ENCODE measurements at places on chromosomes 5 and 9. TPM values are rescaled to one million over a fixed set of nuclear protein-coding genes. Genes with fewer than 3 reads are reported as not detected.
A peak's percentile ranks its signal among the peaks of the same experiment; 100 is the strongest.

GRCh38 chr9:137434498-137435380 lies 6.4 kb downstream of the ENTPD8 start:
- H3K27me3 ChIP-seq = peaks cover 17% of the 10 kb centered on the region
- H3K4me3 ChIP-seq = no peak overlapping the region
- H3K27ac ChIP-seq = no peak overlapping the region

Gene GZMA
- total RNA-seq = not detected

Gene BARHL1
- not detected for total RNA-seq

DNA sequence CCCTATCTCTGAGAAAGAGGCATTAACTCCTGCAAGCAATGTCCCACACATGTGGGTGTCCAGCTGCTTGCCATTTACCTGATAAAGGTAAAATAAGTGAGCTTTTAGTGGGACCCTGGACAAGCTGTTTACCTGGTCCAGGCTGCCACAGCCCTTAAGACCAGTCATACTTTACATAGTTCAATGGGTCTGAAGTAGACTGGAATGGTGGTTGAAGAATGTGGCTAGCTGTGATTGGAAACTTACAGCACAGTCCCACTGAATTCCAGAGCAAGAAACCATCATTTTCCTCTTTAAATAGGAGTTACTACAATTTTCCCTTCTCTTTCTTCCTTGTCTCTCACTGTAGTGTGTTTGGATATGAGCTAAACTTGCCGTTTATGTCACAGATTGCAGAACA lies 60.6 kb downstream of the GGTA1 start:
- H3K36me3 ChIP-seq = no peaks in the 10 kb centered on the region
- no peak for DNase-seq
- H3K4me3 ChIP-seq = no peak overlapping the region
- H3K27me3 ChIP-seq = peaks cover 7% of the 10 kb centered on the region
- no peak overlapping the region for H3K27ac ChIP-seq
- H3K4me1 ChIP-seq = no peaks in the 10 kb centered on the region

Gene RNF180
- total RNA-seq = 23.9 TPM

- peaks cover 12% of the 10 kb centered on the region for H3K4me1 ChIP-seq
- H3K27ac ChIP-seq = no peak overlapping the region
- H3K27me3 ChIP-seq = no peaks in the 10 kb centered on the region
- DNase-seq = no peak
- no peaks in the 10 kb centered on the region for H3K36me3 ChIP-seq
Observed at GRCh38 chr9:132880324-132880661, 1.6 kb downstream of the SPACA9 start.

- peak overlapping the region; percentile 65 for H3K27ac ChIP-seq
- H3K36me3 ChIP-seq = no peaks in the 10 kb centered on the region
- no peaks in the 10 kb centered on the region for H3K27me3 ChIP-seq
- DNase-seq = no peak
Observed at GRCh38 chr9:115263371-115264075, 145.6 kb upstream of the TNC start.

- no peak for DNase-seq
- H3K27me3 ChIP-seq = no peaks in the 10 kb centered on the region
- H3K36me3 ChIP-seq = no peaks in the 10 kb centered on the region
- H3K27ac ChIP-seq = no peak overlapping the region
Observed at GRCh38 chr5:159242656-159243055, 20.4 kb upstream of the UBLCP1 start.

GRCh38 chr9:3758816-3759576 lies 233.2 kb upstream of the RFX3 start:
- H3K27me3 ChIP-seq = no peaks in the 10 kb centered on the region
- no peak overlapping the region for H3K4me3 ChIP-seq
- no peaks in the 10 kb centered on the region for H3K4me1 ChIP-seq
- H3K36me3 ChIP-seq = no peaks in the 10 kb centered on the region

Gene PCDHGA2
- total RNA-seq = 4.9 TPM

GRCh38 chr5:131854134-131854533 lies 57.3 kb upstream of the FNIP1 start:
- no peak overlapping the region for H3K27ac ChIP-seq
- no peaks in the 10 kb centered on the region for H3K27me3 ChIP-seq
- no peak overlapping the region for H3K4me3 ChIP-seq
- no peaks in the 10 kb centered on the region for H3K4me1 ChIP-seq
- H3K36me3 ChIP-seq = no peaks in the 10 kb centered on the region

- no peaks in the 10 kb centered on the region for H3K4me1 ChIP-seq
- no peak for DNase-seq
- H3K36me3 ChIP-seq = no peaks in the 10 kb centered on the region
Observed at GRCh38 chr9:72271613-72272478, 93.2 kb downstream of the ZFAND5 start.

DNA sequence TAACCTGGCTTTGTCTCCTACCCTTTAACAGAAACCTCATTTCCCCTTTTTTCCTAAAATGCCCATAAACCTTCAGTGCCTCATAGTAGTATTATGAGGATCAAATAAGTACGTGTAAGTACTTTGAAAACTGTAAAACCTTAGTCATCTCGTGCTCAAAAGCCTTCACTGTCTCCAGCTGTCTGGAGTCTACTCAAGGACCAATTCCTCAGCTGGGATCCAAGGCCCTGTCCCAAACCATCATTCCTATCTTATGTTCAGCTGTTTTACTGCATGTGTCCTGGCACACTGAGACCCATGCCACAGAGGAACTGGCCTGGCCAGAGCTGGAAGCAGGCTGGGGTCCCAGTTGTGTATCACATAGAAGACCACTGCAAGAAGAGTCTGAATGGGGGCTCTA lies 15.9 kb downstream of the ADAMTSL1 start:
- no peaks in the 10 kb centered on the region for H3K4me1 ChIP-seq
- H3K36me3 ChIP-seq = no peaks in the 10 kb centered on the region
- no peaks in the 10 kb centered on the region for H3K27me3 ChIP-seq
- peak overlapping the region; percentile 55 for H3K27ac ChIP-seq
- H3K4me3 ChIP-seq = no peak overlapping the region

- H3K27me3 ChIP-seq = no peaks in the 10 kb centered on the region
- peaks cover 7% of the 10 kb centered on the region for H3K4me1 ChIP-seq
- H3K4me3 ChIP-seq = no peak overlapping the region
- H3K27ac ChIP-seq = no peak overlapping the region
- DNase-seq = no peak
Observed at GRCh38 chr5:111556501-111556900, 44.2 kb upstream of the STARD4 start.

DNA sequence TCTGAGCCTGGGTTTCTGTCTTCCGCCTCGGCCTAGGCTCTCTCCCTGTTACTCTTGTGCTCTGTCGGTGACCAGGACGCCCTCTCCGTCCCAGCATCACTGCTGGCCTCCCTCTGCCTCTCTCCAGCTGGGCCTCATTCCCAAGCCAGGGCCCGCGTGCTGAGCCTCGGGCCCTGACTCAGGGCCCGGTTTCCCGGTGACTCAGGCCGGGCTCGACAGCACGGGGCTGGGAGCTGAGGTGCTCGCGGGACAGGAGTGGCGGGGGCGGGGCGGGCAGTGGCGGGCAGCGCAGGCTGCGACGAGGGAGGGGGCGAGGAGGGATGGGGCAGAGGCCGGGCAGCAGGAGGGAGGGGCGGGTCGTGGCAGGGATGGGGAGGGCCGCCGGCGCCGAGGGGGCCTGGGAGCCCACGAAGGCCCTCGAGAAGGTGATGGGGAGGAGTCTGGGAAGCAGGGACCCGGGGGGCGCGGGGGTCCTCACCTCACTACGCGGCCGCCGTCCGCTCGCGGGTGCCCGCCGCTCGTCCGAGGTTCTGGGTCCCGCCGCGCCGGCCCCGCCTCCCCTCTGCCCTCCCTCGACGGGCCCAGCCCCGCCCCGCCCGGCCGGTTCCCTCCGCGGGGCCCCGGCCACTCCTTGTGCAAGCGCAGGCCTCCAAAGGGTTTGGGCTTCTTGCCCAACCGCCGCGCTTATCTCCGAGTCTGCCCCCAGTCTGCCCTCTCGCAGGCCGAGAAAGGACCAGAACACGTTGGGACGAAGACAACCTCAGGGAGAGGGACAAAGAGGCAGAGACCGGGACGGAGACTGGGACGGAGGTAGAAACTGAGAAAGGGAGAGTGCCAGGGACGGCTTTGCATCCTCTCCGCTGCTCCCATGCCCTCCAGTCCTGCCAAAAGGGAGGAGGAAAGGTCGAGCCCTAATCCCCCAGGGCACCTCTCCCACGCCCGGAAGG lies at the start of gene ARAP3:
Gene ARAP3, minus strand, starts transcription at position 536 of the 947 bp plus-strand sequence. CDS start 1,744 bp downstream, outside the sequence.
- H3K4me1 ChIP-seq = no peaks in the 10 kb centered on the region
- H3K27me3 ChIP-seq = no peaks in the 10 kb centered on the region
- peak within 1 kb of the TSS; percentile 67 for H3K27ac ChIP-seq
- DNase-seq = peak; percentile 90
- peak within 1 kb of the TSS; percentile 62 for H3K4me3 ChIP-seq

Gene CTNND2
- total RNA-seq = 1.9 TPM

GRCh38 chr5:78698191-78698791 lies 49.7 kb upstream of the LHFPL2 start:
- no peak overlapping the region for H3K4me3 ChIP-seq
- no peaks in the 10 kb centered on the region for H3K36me3 ChIP-seq
- peak; percentile 82 for DNase-seq
- peak overlapping the region; percentile 53 for H3K27ac ChIP-seq
- H3K4me1 ChIP-seq = peaks cover 10% of the 10 kb centered on the region

- no peak overlapping the region for H3K4me3 ChIP-seq
- no peaks in the 10 kb centered on the region for H3K36me3 ChIP-seq
- H3K27ac ChIP-seq = no peak overlapping the region
Observed at GRCh38 chr9:116721411-116721810, 34.3 kb downstream of the TRIM32 start.

GRCh38 chr9:90340421-90340820 lies 302.2 kb downstream of the DIRAS2 start:
- H3K4me1 ChIP-seq = no peaks in the 10 kb centered on the region
- H3K4me3 ChIP-seq = no peak overlapping the region
- no peaks in the 10 kb centered on the region for H3K36me3 ChIP-seq
- DNase-seq = no peak

Gene CCNI2
- not detected for total RNA-seq

DNA sequence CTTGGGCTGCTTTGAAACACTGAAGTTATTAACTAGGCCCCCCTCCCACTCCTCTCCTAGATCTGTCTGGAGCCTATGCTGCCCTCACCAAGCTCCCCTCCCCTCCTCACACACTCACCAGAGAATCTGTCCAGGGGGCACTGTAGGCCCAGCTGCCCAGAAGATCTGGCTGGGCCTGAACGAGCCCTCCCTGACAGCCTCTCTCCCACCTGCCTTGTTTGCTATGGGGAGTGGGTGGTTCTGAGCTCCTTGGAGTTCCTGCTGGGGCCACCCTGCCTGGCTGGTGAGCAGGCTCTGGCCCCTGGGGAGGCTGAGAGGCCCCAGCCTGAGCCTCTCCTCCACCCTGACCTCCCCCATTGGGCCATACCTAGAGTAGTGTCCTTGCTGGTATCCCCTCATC lies 75.1 kb downstream of the PSD2 start:
- H3K4me1 ChIP-seq = no peaks in the 10 kb centered on the region
- no peaks in the 10 kb centered on the region for H3K36me3 ChIP-seq
- H3K4me3 ChIP-seq = no peak overlapping the region
- DNase-seq = no peak
- H3K27me3 ChIP-seq = no peaks in the 10 kb centered on the region
- H3K27ac ChIP-seq = no peak overlapping the region

DNA sequence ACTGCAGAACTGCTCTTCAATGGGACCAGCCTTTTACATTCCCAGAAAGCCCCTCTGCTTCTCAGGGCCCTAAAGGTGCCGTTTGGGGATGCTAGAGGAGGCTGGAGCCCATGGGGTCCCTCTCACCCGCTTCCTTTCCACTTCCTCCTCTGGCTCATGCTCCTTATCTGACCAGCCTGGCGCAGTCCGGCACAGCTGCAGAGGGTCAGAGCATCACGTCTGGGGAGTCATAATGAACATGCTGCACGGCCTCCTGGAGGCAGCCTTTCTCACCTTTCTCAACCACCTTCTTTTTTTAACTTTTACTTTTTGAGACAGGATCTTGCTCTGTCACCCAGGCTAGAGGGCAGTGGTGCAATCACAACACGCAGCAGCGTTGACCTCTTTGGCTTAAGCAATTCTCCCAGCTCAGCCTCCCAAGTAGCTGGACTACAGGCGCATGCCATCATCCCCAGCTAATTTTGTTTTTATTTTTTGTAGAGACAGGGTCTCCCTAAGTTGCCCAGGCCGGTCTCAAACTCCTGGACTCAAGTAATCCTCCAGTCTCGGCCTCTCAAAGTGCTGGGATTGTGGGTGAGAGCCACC lies 15.1 kb upstream of the TCF7 start:
- no peaks in the 10 kb centered on the region for H3K27me3 ChIP-seq
- H3K4me1 ChIP-seq = peaks cover 9% of the 10 kb centered on the region
- no peaks in the 10 kb centered on the region for H3K36me3 ChIP-seq
- H3K4me3 ChIP-seq = no peak overlapping the region
- H3K27ac ChIP-seq = no peak overlapping the region

Gene MARCOL
- total RNA-seq = not detected

GRCh38 chr5:170863646-170864045 lies 1.8 kb downstream of the RANBP17 start:
- peaks cover 15% of the 10 kb centered on the region for H3K4me1 ChIP-seq
- H3K27ac ChIP-seq = no peak overlapping the region
- no peaks in the 10 kb centered on the region for H3K27me3 ChIP-seq
- H3K4me3 ChIP-seq = no peak overlapping the region

Gene IL33
- total RNA-seq = 38.3 TPM
